ENCODE measurements at places on chromosomes 6 and 20.

- DNase-seq: no peak
Observed at GRCh38 chr6:128822271-128822670, 60.7 kb upstream of the LAMA2 start.

DNA sequence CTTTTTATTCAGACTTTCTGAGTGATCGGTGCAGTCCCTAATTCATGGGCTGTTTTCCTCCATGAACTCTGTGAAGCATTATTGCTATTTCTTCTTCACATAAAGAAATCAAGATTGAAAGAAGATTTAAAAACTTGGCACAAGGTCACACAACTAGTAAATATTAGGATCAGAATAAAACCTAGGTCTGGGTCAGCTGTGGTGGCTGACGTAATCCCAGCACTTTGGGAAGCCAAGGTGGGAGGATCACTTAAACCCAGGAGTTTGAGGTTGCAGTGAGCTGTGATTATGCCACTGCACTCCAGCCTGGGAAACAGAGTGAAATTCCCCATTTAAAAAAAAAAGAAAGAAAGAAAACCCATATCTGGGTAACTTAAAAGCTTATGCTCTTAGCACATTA lies 1.4 kb downstream of the ZSCAN9 start:
- no peak for DNase-seq

DNA sequence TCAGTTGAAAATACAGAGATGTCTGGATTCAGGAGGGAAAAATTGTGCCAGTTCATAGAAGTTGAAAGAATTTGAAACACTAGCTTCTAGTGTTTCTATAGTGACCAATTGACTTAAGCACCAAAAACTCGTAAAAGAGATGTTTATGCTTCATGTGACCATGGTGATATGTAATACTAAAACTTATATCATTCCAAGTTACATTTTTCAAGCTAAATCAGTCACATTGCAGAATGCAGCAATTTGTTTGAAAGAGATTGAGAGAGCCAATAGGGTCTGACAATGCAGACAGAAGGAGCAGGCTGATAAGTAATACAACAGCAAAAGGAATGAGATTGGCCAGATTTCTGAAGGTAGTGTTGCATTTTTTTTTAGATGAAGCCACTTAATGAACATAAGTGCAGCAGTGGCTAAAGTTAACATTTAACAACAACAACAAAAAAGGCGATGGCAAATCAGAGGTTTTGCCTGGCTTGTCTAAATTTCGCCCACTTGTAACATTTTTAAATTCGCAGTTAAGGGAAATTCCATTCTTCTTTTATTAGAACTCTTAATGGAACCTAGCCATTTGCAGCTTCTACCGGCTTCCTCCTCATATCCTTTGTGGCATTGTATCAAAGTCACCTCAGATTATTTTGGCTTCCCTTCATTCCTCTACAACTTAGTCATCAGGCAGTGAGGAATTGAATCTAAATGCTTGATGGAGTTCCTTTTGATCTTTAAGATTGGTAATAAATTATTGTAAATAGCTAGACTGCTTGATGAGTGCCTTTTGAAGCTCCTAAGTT lies 484.0 kb upstream of the SOX4 start:
- no peak for DNase-seq

GRCh38 chr20:9348747-9349146 lies 165.6 kb upstream of the LAMP5 start:
- no peak for DNase-seq

GRCh38 chr20:34872622-34873224 lies at the start of gene GGT7:
Gene GGT7 (minus strand): TSS chr20:34872856. CDS start chr20:34872815, 41 bp downstream.
- peak; percentile 82 for DNase-seq

DNA sequence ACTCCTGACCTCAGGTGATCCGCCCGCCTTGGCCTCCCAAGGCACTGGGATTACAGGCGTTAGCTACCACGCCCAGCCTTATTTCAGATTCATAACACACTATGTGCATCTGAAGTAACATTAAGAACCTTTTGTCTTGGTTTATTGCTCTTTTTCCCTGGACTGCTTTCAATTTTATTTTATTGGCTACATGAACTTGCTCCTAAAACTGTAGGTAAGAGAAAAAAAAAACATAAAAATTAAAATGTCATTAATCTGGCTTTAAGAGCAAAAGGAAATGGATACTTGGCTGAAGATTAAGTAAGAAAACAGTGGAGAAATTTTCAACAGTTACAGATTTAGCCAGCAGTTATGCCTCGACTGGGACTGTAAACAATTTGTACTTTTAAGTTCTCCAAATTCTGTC lies 62.5 kb downstream of the GJA1 start:
- DNase-seq: no peak

DNA sequence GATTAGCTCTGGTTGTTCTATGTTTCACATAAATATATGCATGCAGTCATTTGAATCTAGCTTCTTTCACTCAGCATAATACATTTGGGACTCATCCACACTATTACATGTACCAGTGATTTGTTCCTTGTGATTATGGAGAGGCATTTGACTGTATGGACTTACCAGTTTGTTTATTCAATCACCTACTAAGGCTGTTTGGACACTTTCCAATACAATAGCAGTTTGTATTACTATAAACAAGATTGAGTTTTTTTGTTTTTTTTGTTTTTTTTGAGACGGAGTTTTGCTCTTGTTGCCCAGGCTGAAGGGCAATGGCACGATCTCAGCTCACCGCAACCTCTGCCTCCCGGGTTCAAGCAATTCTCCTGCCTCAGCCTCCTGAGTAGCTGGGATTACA lies 109.8 kb upstream of the DST start:
- no peak for DNase-seq

- peak; percentile 53 for DNase-seq
Observed at GRCh38 chr20:297925-298775, 780 bp downstream of the ZCCHC3 start.

GRCh38 chr6:50128420-50129005 lies 78.8 kb upstream of the DEFB112 start:
- DNase-seq: no peak

- DNase-seq: no peak
Observed at GRCh38 chr6:133707456-133707855, 181.5 kb upstream of the TCF21 start.

DNA sequence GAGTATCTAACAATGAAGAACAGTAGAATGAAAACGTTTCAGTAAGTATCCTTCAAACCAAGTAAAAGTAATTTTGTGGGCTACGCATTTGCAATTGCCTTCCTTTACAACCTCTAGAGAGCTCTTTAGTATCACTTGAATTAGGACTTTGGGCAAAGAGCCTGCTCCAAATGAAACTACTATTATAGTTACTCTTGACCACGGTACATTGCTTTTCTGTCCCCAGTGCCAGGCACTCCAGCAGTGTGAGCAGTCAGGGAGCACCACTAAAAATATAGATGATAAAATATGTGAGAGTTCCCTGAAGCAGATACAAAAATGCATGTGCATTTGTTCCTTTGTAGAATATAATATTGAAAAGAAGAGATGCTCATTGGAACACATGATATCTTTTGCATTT lies 450.1 kb upstream of the MANEA start:
- no peak for DNase-seq

GRCh38 chr6:131696956-131697355 lies 4.2 kb downstream of the OR2A4 start:
- DNase-seq: no peak

- no peak for DNase-seq
Observed at GRCh38 chr6:37785663-37786270, 33.8 kb upstream of the ZFAND3 start.

DNA sequence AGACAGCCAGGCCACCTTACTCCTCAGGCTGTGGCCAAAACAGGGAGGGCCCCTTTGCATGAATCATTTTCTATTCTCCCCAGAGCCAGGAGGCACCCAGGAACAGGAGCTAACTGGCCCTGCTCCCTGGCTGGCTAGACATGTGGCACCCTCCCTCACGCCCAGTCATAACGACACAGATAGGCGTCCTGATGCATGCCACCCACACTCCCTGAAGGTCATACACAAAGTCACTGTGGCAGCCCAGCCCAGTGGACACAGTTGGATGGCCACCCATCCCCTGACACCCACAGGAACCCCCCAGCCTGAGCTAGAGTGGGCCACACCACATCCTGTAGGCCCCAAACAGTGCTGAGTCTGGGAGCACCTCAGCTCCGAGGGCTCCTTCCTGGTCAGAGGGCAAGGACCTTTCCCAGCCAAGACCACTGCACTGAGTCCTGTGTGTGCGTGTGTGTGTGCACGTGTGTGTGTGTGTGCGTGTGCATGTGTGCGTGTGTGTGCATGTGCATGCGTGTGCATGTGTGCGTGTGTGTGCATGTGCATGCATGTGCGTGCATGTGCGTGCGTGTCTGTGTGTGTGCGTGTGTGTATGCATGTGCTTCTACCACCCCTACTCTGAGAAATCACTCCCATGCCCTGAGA lies 21.6 kb downstream of the TFEB start:
- no peak for DNase-seq

All from GM19239 (cell line).